ENCODE measurements at places on chromosomes 4 and X. TPM values are rescaled to one million over a fixed set of nuclear protein-coding genes. Genes with fewer than 3 reads are reported as not detected.

- no peaks in the 10 kb centered on the region for H3K36me3 ChIP-seq
- no peaks in the 10 kb centered on the region for H3K4me1 ChIP-seq
- peaks cover 5% of the 10 kb centered on the region for H3K27me3 ChIP-seq
- no peak overlapping the region for H3K27ac ChIP-seq
- H3K4me3 ChIP-seq: no peak overlapping the region
Measured at GRCh38 chr4:52684896-52685295, 25.8 kb upstream of the USP46 start.

DNA sequence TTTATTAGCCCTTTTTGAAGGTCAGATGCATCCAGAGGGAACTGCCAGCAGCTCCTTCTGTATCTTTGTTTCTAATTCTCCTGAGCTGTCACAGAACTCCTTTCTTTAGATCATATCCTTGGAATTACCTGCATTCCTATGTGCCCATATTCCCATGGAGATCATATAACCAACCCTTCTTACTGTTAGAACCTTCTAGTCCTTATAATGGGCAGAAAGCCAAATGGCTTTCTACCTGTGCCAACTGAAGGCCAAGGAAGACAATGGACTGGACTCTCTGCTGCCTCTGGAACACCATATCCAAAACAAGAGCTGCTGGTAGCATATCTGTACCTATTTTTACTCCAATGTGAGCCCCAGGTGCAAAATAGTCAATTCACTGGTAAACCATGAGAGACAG, 60.7 kb downstream of the TBC1D9 start:
- H3K4me3 ChIP-seq: no peak overlapping the region
- H3K27me3 ChIP-seq: peaks cover 10% of the 10 kb centered on the region
- no peaks in the 10 kb centered on the region for H3K4me1 ChIP-seq
- H3K36me3 ChIP-seq: no peaks in the 10 kb centered on the region

GRCh38 chr4:56426273-56426672, 9.1 kb downstream of the PPAT start:
- H3K4me1 ChIP-seq: peaks cover 18% of the 10 kb centered on the region
- H3K27ac ChIP-seq: no peak overlapping the region
- H3K36me3 ChIP-seq: peaks cover 10% of the 10 kb centered on the region
- no peaks in the 10 kb centered on the region for H3K27me3 ChIP-seq
- no peak for DNase-seq

GRCh38 chr4:109967798-109968520, 55.3 kb downstream of the EGF start:
- peaks cover 27% of the 10 kb centered on the region for H3K27me3 ChIP-seq
- H3K27ac ChIP-seq: no peak overlapping the region
- H3K36me3 ChIP-seq: no peaks in the 10 kb centered on the region
- DNase-seq: no peak
- H3K4me3 ChIP-seq: no peak overlapping the region

DNA sequence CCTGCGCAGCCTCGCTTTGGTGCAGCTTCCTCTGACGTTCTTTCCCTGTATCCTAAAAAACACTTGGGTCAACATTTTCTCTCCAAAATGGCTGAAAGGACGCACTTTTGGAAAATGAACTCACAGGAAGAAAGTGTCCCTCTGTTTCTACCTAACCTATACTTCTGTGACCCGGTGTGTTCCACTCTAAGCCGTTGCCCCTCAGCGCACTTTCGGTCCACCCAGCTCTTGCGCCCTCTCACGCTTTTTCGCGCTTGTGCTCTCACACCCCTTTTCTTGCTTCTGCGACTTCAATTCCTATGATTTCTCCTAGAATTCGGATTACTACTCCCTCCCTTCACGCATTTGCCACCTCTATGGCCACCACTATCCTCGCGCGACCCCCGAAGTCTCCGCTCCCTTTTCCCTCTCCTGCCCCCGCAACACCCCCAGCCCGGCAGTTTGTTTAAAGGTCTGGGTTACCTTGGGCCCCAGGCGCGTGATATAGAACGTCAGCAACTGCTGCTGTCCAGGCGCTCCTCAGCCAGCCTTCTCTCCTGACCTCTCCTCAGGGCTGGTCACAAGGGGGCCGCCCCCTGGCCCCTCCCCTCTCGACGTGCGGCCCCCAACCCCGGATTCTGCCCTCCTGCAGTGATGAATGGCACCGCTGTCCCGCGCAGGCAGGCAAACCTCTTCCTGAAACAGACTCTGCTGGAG, at the start of gene USP51:
TSS of gene USP51 (minus strand) at position 535 of the 696 bp plus-strand sequence. CDS start 909 bp downstream, outside the sequence.
- no peaks in the 10 kb centered on the region for H3K27me3 ChIP-seq
- H3K4me1 ChIP-seq: peaks cover 14% of the 10 kb centered on the region
- no peaks in the 10 kb centered on the region for H3K36me3 ChIP-seq
- peak within 1 kb of the TSS; percentile 94 for H3K27ac ChIP-seq

DNA sequence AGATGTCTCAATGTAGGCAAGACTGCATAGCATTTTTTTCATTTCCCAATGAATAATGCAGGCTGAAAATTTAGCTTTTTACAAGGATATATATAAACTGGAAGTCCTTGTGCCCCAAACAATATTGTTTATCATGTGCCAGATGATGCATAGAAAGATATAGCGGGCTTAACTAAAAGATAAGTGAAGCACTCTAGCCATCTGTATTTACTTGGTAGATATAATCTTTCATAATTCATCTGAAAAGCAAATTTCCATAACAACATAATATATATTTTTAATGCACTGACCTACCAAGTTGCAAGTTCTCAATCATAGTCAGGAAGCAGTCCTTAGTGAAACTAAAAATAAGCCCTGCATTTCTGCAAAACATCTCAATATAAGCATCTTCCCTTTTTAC, 653.3 kb downstream of the NLGN4X start:
- DNase-seq: no peak
- no peak overlapping the region for H3K4me3 ChIP-seq
- H3K4me1 ChIP-seq: no peaks in the 10 kb centered on the region

- DNase-seq: no peak
- peaks cover 2% of the 10 kb centered on the region for H3K4me1 ChIP-seq
Measured at GRCh38 chr4:123744664-123745290, 348.2 kb downstream of the SPRY1 start.

DNA sequence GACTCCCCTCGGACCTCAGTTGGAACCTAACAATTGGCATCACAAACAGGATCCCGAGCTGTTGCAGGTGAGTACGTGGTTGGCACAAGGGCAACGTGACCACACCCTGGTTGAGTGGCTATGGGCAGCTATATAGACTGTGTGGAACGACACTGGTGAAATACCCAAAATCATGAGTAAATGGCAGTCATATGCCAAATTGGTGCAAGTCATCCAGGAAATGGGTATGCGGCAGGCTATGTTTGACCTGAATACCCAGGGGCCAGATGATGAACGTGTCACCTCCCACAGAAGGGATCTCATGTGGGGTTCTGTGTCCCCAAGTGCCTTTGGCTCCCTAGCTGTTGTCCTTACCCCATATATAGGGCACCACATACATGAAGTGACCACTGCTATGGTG, 53.2 kb upstream of the CCDC149 start:
- H3K36me3 ChIP-seq: no peaks in the 10 kb centered on the region
- no peaks in the 10 kb centered on the region for H3K4me1 ChIP-seq
- H3K4me3 ChIP-seq: no peak overlapping the region
- DNase-seq: no peak
- no peak overlapping the region for H3K27ac ChIP-seq

GRCh38 chr4:159227984-159228383, 125.1 kb downstream of the RAPGEF2 start:
- H3K27ac ChIP-seq: no peak overlapping the region
- no peaks in the 10 kb centered on the region for H3K36me3 ChIP-seq
- no peak overlapping the region for H3K4me3 ChIP-seq
- no peaks in the 10 kb centered on the region for H3K27me3 ChIP-seq
- peaks cover 12% of the 10 kb centered on the region for H3K4me1 ChIP-seq

DNA sequence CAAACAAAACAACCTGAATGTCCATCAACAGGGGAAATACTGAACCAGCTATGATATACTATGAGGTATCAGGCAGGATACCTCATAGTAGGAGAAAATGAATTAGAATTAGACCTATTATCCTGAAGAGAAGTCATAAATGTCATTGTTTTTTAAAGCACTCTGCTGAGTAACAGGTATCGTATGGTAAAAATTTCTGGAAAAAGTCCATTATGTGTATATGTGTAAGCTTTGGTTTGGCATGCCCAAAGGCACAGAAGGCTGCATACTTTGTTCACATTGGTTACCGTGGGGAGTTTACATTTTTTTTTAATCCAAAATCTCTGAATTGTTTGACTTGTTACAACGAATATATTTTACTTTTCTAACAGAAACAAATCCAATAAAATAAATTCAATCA, 70.5 kb downstream of the RPS3A start:
- no peak overlapping the region for H3K27ac ChIP-seq
- no peaks in the 10 kb centered on the region for H3K4me1 ChIP-seq

DNA sequence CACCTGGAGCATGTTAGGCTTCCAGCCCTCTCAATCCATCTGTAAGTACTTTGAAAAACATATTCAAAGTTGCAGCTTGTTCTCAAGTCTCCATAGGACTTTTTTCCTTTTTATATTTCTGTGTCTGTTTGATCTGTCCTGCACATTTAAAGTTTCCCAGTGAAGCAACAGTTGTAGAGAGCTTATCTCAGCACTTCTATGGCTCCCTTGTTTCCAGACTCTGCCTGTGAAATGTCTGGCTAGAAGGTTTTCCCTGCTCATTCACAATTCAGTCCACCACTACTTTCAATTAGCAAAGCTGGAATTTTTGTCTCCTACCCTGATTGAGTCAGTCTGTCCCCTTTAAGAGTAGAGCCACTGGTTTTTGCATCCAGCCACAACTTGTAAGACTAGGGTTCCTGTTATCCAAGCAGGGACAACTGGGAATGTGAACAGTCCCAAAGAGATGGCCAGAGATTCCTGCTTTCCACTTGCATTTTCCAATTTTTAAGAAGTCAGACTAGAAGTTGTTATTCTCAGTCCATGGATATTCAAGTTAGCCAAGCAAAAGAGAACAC, 116.1 kb downstream of the GASK1B start:
- H3K27me3 ChIP-seq: no peaks in the 10 kb centered on the region
- H3K36me3 ChIP-seq: no peaks in the 10 kb centered on the region
- no peak for DNase-seq
- H3K27ac ChIP-seq: no peak overlapping the region

- peaks cover 10% of the 10 kb centered on the region for H3K27me3 ChIP-seq
- no peak overlapping the region for H3K4me3 ChIP-seq
- H3K27ac ChIP-seq: no peak overlapping the region
- no peaks in the 10 kb centered on the region for H3K4me1 ChIP-seq
Measured at GRCh38 chr4:183552274-183553146, 47.7 kb downstream of the ING2 start.

GRCh38 chr4:16052939-16053338, 30.9 kb downstream of the PROM1 start:
- H3K27me3 ChIP-seq: peaks cover 39% of the 10 kb centered on the region
- no peak overlapping the region for H3K27ac ChIP-seq
- H3K4me1 ChIP-seq: no peaks in the 10 kb centered on the region
- no peaks in the 10 kb centered on the region for H3K36me3 ChIP-seq
- no peak for DNase-seq

GRCh38 chrX:10171249-10171648, 14.5 kb downstream of the CLCN4 start:
- H3K4me3 ChIP-seq: no peak overlapping the region
- peaks cover 5% of the 10 kb centered on the region for H3K4me1 ChIP-seq
- no peak overlapping the region for H3K27ac ChIP-seq
- no peak for DNase-seq
- peaks cover 3% of the 10 kb centered on the region for H3K27me3 ChIP-seq
- no peaks in the 10 kb centered on the region for H3K36me3 ChIP-seq

DNA sequence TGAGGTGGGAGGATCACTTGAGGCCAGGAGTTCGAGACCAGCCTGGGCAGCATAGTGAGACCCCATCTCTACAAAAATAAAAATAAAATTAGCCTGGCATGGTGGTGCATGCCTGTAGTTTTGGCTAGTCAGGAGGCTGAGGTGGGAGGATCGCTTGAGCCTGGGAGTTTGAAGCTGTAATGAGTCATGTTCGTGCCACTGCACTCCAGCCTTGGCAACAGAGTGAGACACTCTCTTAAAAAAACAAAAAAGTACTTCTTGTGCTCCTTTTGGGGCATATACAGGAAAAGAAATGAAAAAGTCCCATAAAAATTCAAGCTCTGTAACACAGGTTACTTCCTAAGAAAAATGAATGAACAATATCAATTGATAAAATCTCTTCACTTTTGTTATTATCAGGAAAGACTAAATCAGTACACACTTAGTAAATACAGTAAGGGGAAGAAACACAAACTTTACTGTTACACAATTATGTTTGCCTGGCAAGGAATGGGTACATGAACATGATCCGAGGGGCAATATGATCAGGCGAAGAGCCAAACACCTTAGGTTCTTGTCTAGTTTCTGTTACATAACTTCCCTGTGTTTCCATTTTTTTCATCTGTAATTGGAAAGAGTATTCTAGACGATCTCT, 46.9 kb downstream of the CCDC158 start:
- H3K36me3 ChIP-seq: no peaks in the 10 kb centered on the region
- no peak overlapping the region for H3K4me3 ChIP-seq
- peaks cover 19% of the 10 kb centered on the region for H3K27me3 ChIP-seq
- no peaks in the 10 kb centered on the region for H3K4me1 ChIP-seq

- H3K4me3 ChIP-seq: no peak overlapping the region
- H3K4me1 ChIP-seq: peaks cover 4% of the 10 kb centered on the region
- H3K36me3 ChIP-seq: no peaks in the 10 kb centered on the region
- no peak for DNase-seq
- no peak overlapping the region for H3K27ac ChIP-seq
Measured at GRCh38 chr4:79598801-79599200, 190.8 kb upstream of the GK2 start.

DNA sequence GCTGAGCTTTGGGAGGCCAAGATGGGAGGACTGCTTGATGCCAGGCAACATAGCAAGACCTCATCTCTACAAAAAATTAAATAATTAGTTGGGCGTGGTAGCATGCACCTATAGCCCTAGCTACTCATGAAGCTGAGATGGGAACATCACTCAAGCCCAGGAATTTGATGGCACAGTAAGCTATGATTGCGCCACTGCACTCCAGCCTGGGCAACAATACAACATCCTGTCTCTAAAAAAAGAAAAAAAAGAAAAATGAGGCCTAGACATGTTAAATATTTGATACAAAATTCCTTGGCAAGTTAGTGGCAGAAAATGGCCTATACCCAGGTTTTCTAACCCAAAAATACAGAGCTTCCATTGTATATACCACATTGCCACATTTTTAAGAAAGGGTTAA, 88.1 kb upstream of the MAB21L2 start:
- H3K27ac ChIP-seq: no peak overlapping the region
- peaks cover 3% of the 10 kb centered on the region for H3K36me3 ChIP-seq
- no peaks in the 10 kb centered on the region for H3K4me1 ChIP-seq
- no peak for DNase-seq
- no peak overlapping the region for H3K4me3 ChIP-seq

Gene CASP3
- 84.8 TPM for total RNA-seq

Gene POU4F2
- total RNA-seq: not detected

Gene BTC
- total RNA-seq: not detected

Gene PNMA5
- total RNA-seq: not detected

Gene HPSE
- total RNA-seq: 17.7 TPM

Gene MAGEA2B
- not detected for total RNA-seq

Gene TRIM75
- not detected for total RNA-seq

Gene GC
- not detected for total RNA-seq

Gene MYOZ2
- total RNA-seq: not detected

Gene PDZD4
- 0.26 TPM for total RNA-seq

Gene LEF1
- total RNA-seq: 131 TPM

Data from activated CD4-positive, alpha-beta T cell treated with anti-CD3 and anti-CD28 coated beads, Interleukin-2, amount 10 ng/mL, durations not matched to agents 24 days and 14 days (primary cell).